Endothelial cell of umbilical vein (primary cell): ENCODE measurements at places on chromosomes 3 and 15. TPM values are rescaled to one million over a fixed set of nuclear protein-coding genes. Genes with fewer than 3 reads are reported as not detected.

Gene DET1
- 5.1 and 5.2 TPM in 2 replicates for total RNA-seq

DNA sequence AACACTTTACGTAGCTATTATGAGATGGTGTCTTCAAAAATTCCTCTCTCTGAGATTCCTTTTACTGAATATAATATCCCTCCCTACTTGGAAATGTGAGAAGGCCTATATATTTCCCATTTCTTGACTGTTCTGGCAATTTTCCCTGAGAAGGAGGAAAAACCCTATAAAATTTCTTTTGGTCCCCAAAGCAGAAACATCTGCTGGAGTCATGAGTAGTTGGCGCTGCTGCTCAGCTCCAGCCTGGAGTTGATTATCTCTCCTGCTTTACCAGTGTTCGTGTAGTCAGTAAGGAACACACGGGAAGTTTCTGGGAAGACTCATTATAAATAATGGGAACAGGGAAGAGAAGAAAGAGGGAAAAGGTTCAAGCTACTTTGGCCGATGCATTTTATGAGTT is 680.1 kb downstream of the EPHA3 start:
- no peak for DNase-seq

DNA sequence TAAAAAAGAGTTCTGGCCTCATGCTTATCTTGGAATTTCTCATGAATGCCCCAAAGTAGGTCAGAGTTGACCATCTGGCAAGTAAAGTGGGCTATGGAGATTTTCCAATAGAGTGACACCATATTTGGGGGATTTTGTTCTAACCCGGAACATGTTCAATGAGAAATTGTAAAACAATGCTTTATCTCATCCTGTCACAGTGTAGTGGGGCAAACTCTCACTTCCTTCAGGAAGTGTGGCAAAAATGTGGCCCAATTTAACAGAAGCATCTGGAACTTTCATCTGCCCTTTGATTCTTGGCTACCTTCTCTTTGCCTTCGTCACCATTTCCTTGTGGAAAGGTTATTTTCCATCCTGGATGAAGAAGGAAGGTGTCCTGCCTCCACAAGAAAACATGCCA is 70.8 kb downstream of the ADAMTS9 start:
- DNase-seq: peak; percentile 99

GRCh38 chr15:74866090-74866489 is 7.1 kb downstream of the SCAMP2 start:
- no peak for DNase-seq
